ENCODE measurements at places on chromosomes 16 and 17. TPM values are rescaled to one million over a fixed set of nuclear protein-coding genes. Genes with fewer than 3 reads are reported as not detected.

TSPAN10 gene
- 0.19 TPM for total RNA-seq

HID1 gene
- 3.4 TPM for total RNA-seq

SPNS3 gene
- total RNA-seq, result not detected

RABEP2 gene
- 37.0 TPM for total RNA-seq

AMFR gene
- total RNA-seq, result 130 TPM

ZNF385C gene
- total RNA-seq, result not detected

LPO gene
- total RNA-seq, result 2.5 TPM

ZNF624 gene
- 1.2 TPM for total RNA-seq

MT1H gene
- total RNA-seq, result not detected

KRTAP16-1 gene
- not detected for total RNA-seq

MMD gene
- 14.1 TPM for total RNA-seq

CHST5 gene
- 0.19 TPM for total RNA-seq

ENPP7 gene
- total RNA-seq, result not detected

GUCY2D gene
- not detected for total RNA-seq

TOP2A gene
- 28.6 TPM for total RNA-seq

TRAPPC1 gene
- total RNA-seq, result 31.3 TPM

MED1 gene
- 11.2 TPM for total RNA-seq

SEPTIN12 gene
- total RNA-seq, result not detected

NXPH3 gene
- total RNA-seq, result 0.53 TPM

PRSS33 gene
- not detected for total RNA-seq

PRAC2 gene
- total RNA-seq, result not detected

IRX5 gene
- 16.0 TPM for total RNA-seq

DLX4 gene
- 0.13 TPM for total RNA-seq

TEX19 gene
- total RNA-seq, result not detected

RNF112 gene
- 0.45 TPM for total RNA-seq

EFNB3 gene
- total RNA-seq, result 1.9 TPM

KRTAP9-8 gene
- not detected for total RNA-seq

NAGS gene
- 2.5 TPM for total RNA-seq

TNFRSF12A gene
- total RNA-seq, result 30.9 TPM

TEKT1 gene
- total RNA-seq, result not detected

CA5A gene
- not detected for total RNA-seq

All from esophagus squamous epithelium (tissue), 5 donors.